Naive thymus-derived CD8-positive, alpha-beta T cell (primary cell): ENCODE measurements at places on chromosomes 16 and 17. TPM values are rescaled to one million over a fixed set of nuclear protein-coding genes. Genes with fewer than 3 reads are reported as not detected.

Gene TBX21
- polyA plus RNA-seq, result 0.42 TPM

Gene ULK2
- polyA plus RNA-seq, result 9.1 TPM

Gene RAP1GAP2
- polyA plus RNA-seq, result 1.4 TPM

Gene ABCC11
- polyA plus RNA-seq, result not detected

Gene GFAP
- polyA plus RNA-seq, result not detected

Gene TMEM238L
- not detected for polyA plus RNA-seq

Gene ADAP2
- not detected for polyA plus RNA-seq

Gene KRT20
- polyA plus RNA-seq, result not detected

Gene WNK4
- polyA plus RNA-seq, result not detected

Gene AATF
- 64.2 TPM for polyA plus RNA-seq

Gene FBXW10
- polyA plus RNA-seq, result not detected

Gene HCRT
- polyA plus RNA-seq, result not detected

Gene SLC22A31
- polyA plus RNA-seq, result not detected

Gene MYH8
- not detected for polyA plus RNA-seq

Gene CX3CL1
- not detected for polyA plus RNA-seq

Gene PROCA1
- 2.0 TPM for polyA plus RNA-seq
